ENCODE measurements at places on chromosomes 6 and 20.

DNA sequence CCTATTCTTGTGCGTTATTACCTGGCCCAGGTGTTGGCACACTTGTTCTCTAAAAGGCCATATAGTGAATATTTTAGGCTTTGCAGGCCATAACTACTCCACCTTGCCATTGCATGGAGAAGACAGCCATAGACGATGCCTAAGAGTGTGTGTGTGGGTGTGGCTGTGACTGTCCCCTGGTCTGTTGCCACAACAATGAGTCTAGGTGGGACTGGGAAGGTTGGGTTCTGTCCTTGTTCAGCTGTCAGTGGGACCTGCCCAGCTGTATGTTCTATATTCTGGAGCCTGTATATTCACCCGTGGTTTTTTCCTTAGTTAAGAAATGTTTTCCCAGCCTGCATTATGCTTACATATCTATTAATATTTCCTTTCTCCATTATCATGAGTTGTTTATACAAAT is 38.6 kb downstream of the CEP43 start:
- no peak overlapping the region for H3K27ac ChIP-seq
- peaks cover 16% of the 10 kb centered on the region for H3K4me1 ChIP-seq
- H3K4me3 ChIP-seq, result no peak overlapping the region
- DNase-seq, result no peak

GRCh38 chr20:57555457-57556184 is 5.3 kb upstream of the PCK1 start:
- no peaks in the 10 kb centered on the region for H3K36me3 ChIP-seq
- H3K4me3 ChIP-seq, result no peak overlapping the region
- H3K4me1 ChIP-seq, result no peaks in the 10 kb centered on the region

DNA sequence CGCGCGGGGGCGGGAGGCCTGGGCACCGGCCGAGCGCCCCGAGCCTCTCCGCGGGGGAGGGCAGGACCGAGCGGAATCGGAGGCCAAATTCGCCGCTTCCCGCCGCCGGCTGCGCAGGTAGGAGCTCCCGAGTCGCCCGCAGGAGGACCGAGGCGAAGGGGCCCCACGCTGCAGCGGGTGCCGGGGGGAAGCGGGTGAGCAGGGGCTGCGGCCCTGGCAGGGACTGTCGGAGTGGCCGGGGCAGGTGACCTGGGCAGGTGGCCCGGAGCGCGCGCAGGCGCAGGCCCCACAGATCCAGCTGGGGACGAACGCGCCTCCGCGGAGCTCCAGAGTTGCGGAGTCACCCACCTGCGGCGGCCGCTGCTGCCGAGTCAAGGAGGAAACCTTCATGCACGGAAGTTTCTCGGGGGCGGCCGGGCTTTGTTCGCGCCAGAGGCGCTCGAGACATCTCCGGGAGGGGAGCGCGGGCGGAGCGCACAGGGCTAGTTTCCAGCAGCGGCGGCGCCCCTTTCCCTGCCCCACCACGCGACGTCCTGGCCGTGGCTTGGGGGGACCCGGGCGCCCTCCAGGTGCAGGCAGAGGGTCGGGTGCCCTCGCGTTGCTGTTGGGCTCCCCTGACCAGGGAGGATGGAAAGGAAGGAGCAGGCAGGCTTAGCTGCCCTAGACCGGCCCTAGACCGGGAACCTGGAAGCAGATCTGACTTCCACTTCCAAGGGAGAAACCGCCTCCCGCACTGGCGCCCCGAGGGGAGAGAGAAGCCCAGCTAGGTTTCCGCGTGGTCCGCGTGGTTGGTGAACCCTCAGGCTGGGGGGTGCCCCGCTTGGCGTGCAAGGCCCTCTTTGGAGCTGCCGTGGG is 590 bp downstream of the SLCO4A1 start:
- H3K4me3 ChIP-seq, result peak overlapping the region; percentile 82
- peaks cover 5% of the 10 kb centered on the region for H3K27me3 ChIP-seq
- peak overlapping the region; percentile 67 for H3K27ac ChIP-seq
- H3K36me3 ChIP-seq, result peaks cover 10% of the 10 kb centered on the region
- H3K4me1 ChIP-seq, result peaks cover 28% of the 10 kb centered on the region

DNA sequence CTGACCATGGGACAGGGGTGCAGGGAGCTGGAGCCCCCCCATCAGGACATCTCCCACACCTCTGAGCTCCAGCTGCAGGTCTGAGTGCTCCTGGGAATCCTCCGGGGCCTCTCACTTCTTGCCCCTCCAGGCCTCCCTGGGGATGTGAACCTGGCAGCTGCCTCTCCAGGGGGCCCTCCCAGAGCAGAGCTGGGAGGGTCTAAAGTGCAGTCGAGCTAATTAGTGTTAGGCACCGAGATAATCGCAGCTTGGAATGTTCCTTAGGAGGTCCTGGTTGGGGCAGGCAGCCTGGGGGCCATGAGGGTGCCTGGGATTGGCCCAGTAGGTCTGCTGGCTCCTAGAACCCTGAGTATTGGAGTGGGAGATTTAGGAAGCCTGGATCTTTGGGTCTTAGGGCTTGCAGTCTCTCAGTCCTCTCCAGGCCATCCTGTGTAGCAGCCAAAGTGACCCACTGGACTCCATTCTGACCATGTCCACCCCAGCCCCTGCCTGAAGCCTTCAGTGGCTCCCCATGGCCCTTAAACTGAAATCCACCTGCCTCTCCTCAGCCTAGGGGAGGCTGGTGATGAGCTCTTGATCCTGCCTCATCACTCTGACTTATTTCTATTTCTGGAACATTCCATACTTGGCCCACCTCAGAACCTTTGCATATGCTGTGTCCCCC is 26.0 kb downstream of the CEBPB start:
- DNase-seq, result no peak
- H3K36me3 ChIP-seq, result no peaks in the 10 kb centered on the region
- no peak overlapping the region for H3K4me3 ChIP-seq
- no peak overlapping the region for H3K27ac ChIP-seq
- peaks cover 13% of the 10 kb centered on the region for H3K27me3 ChIP-seq
- peaks cover 1% of the 10 kb centered on the region for H3K4me1 ChIP-seq

GRCh38 chr6:109253366-109253765 is 128.9 kb downstream of the CD164 start:
- H3K27me3 ChIP-seq, result peaks cover 6% of the 10 kb centered on the region
- no peaks in the 10 kb centered on the region for H3K36me3 ChIP-seq
- no peaks in the 10 kb centered on the region for H3K4me1 ChIP-seq
- no peak overlapping the region for H3K27ac ChIP-seq
- no peak for DNase-seq

GRCh38 chr6:154466139-154466538 is 44.3 kb downstream of the CNKSR3 start:
- no peak overlapping the region for H3K4me3 ChIP-seq
- H3K27me3 ChIP-seq, result peaks cover under 1% of the 10 kb centered on the region
- no peaks in the 10 kb centered on the region for H3K4me1 ChIP-seq
- H3K27ac ChIP-seq, result no peak overlapping the region

- H3K36me3 ChIP-seq, result no peaks in the 10 kb centered on the region
- no peaks in the 10 kb centered on the region for H3K4me1 ChIP-seq
- no peak for DNase-seq
Observed at GRCh38 chr6:22596011-22596410, 26.6 kb downstream of the HDGFL1 start.

GRCh38 chr6:82365016-82365795 is 1.6 kb downstream of the TPBG start:
- H3K27me3 ChIP-seq, result peaks cover 51% of the 10 kb centered on the region
- DNase-seq, result peak; percentile 7
- H3K4me3 ChIP-seq, result peak overlapping the region; percentile 63
- no peak overlapping the region for H3K27ac ChIP-seq
- H3K4me1 ChIP-seq, result peaks cover 16% of the 10 kb centered on the region

DNA sequence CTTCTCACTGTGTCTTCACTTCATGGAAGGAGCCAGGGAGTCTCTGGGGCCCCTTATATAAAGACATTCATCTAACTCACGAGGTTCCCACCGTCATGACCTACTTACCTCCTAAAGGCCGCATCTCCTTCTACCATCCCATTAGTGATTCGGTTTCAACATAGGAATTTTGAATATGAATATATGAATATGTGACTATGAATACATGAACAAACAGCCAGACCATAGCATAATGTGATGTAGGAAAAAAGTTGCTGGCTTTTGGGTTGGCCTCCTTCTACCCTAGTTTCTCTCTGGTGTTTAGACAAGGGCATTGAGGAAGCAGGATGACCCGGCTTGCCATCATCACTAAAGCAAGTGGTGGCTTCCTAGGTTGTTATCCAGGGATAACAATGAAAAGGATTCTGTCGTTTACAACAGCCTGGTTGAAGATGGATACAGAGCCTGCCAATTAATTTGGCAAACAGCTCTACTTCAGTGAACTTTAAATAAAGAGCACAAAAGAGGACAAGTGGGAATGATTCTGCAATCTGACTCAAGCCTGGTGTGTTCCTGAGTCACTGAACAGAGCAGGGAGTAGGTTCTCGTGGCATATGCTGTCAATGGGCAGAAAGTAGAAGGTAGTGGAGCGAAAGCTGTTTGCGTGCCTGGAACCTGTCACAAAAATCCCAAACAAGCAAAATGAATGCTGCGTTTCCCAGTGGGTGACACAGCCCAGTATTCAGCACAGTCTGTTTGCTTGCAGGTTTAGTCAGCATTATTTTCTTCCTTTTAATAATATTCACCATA is 44.0 kb upstream of the DOK5 start:
- H3K27me3 ChIP-seq, result peaks cover 10% of the 10 kb centered on the region
- no peaks in the 10 kb centered on the region for H3K36me3 ChIP-seq
- no peak for DNase-seq
- no peaks in the 10 kb centered on the region for H3K4me1 ChIP-seq
- H3K4me3 ChIP-seq, result no peak overlapping the region

Measured in activated naive CD8-positive, alpha-beta T cell treated with anti-CD3 and anti-CD28 coated beads, Interleukin-2, amount 50 U/mL, for 24 hours (primary cell).